H9 (cell line): ENCODE measurements at places on chromosomes 12 and 14. TPM values are rescaled to one million over a fixed set of nuclear protein-coding genes. Genes with fewer than 3 reads are reported as not detected.

ABHD4 gene
- 21.8 and 23.5 TPM in 2 replicates for total RNA-seq

SLC24A4 gene
- 0.22 and 0.24 TPM in 2 replicates for total RNA-seq

ADIPOR2 gene
- total RNA-seq = 44.2 and 45.3 TPM in 2 replicates

SLC10A1 gene
- not detected in 2 replicates for total RNA-seq

APOLD1 gene
- 0.48 and 0.70 TPM in 2 replicates for total RNA-seq

ANO2 gene
- total RNA-seq = 3.8 and 4.2 TPM in 2 replicates

IQSEC3 gene
- total RNA-seq = 0.50 and 0.55 TPM in 2 replicates

DNA sequence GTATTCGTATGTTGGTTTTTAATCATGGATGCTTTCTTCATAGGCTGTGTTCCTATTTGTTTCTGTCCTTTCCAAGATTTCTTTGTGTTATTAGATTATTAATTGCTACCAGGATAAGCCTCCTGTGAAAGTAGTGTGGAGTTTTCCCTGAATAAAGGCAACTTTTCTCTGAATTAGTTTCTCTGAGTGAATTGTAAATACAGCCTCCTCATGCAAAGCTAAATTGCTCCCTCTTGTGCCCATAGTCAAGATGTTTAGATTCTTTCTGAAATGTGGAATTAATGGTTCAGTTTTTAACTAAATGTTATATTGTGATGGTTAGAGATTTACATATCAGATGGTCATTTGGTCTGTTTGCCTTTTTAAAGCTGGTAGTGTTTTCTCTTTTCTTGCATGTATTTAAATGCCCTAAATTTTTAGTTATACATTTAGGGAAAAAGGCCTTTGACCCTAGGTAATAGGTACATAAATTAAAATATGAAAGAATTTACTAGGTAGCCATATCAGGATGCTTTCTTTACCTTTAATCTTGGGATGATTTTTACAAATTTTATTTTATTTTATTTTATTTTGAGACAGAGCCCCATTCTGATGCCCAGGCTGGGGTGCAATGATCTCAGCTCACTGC is 8.9 kb downstream of the APAF1 start:
- no peak overlapping the region for H3K4me3 ChIP-seq
- no peak overlapping the region for H3K27ac ChIP-seq
- DNase-seq = no peak
- no peaks in the 10 kb centered on the region for H3K27me3 ChIP-seq

- peaks cover 5% of the 10 kb centered on the region; the same call in 1 of the 2 replicates for H3K4me1 ChIP-seq
- H3K36me3 ChIP-seq = no peaks in the 10 kb centered on the region
- H3K27ac ChIP-seq = no peak overlapping the region
- DNase-seq = peak; percentile 73
These were observed 36.9 kb upstream of the SINHCAF start for GRCh38 chr12:31362759-31363415.

DNA sequence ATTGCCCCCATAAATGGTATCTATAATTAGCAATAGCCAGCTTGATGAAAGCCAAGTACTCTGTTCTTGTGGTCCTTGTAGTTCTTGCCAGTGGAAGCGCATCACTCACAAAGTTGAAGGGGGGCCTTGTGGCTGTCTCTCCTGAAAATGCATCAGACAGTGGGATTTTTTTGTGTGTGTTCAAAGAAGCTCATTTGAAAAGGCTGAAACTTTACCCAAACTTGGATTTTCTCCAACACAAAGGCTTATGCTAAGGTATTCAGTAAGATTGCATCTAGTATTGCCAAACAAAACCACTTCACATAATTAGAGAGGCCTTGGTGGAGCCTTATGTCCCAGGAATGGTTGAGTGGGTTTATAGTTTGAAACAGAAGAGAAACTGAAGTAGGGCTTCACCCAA is 216.7 kb upstream of the TMTC1 start:
- H3K27me3 ChIP-seq = no peaks in the 10 kb centered on the region
- no peak overlapping the region for H3K4me3 ChIP-seq
- DNase-seq = no peak
- H3K4me1 ChIP-seq = no peaks in the 10 kb centered on the region
- H3K27ac ChIP-seq = no peak overlapping the region
- H3K36me3 ChIP-seq = no peaks in the 10 kb centered on the region

DNA sequence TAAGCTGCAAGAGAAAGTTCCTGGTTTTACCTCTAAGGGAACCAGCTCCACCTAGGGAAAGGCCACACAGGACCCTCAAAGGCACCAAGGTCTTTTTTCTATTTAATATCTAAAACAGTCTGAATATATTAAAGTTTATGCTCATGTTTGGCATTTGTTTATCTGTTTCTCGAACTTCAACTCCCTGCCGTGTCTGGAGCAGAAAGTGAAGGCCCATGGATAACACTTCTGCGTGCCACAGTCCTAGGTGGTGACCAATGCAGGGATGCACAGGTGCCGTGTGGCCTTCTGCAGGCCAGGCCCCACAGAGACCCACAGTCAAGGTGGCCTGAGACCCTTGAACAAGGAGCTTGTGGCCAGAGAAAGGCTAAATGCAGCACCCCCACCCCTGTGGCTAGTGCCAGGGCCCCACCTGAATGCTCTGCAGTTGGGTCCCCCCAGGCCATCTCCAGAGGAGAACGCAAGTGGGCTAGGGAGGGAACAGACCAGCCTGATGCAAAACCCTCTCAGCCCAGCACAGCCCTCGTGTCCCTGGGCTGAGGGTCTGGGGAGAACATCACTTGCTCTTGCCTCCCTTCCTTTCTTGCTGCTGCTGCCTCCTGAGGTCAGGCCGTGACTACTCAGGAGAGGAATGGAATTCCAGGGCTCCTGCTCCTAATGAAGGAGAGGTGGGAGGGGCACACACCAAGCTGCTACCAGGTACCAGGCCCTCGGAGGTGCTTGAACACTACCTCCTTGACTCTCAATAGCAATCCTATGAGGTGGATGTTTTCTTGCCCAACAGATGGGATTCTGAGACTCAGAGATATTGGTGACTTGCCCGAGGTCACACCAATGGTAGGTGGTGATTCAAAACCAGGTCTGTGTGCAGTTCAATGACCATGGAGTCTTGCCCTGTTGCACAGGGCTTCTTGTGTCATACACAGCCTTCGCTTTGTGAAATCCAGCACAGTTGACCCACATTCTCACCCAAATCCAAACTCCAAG is 45.4 kb downstream of the PSMA6 start:
- H3K36me3 ChIP-seq = no peaks in the 10 kb centered on the region
- no peaks in the 10 kb centered on the region; the same call in 1 of the 2 replicates for H3K4me1 ChIP-seq
- H3K27ac ChIP-seq = no peak overlapping the region

- no peaks in the 10 kb centered on the region; the same call in 2 of the 3 replicates for H3K36me3 ChIP-seq
- no peak for DNase-seq
- H3K4me1 ChIP-seq = peaks cover 4% of the 10 kb centered on the region; the same call in 1 of the 2 replicates
- no peak overlapping the region for H3K4me3 ChIP-seq
- no peak overlapping the region for H3K27ac ChIP-seq
- H3K27me3 ChIP-seq = no peaks in the 10 kb centered on the region
These were observed 43.9 kb downstream of the CCDC88C start for GRCh38 chr14:91373591-91374254.

GRCh38 chr14:20973501-20973900 is 16.3 kb upstream of the METTL17 start:
- H3K27ac ChIP-seq = no peak overlapping the region
- DNase-seq = no peak
- H3K4me3 ChIP-seq = no peak overlapping the region
- H3K27me3 ChIP-seq = no peaks in the 10 kb centered on the region

- no peak overlapping the region for H3K4me3 ChIP-seq
- no peak for DNase-seq
- no peaks in the 10 kb centered on the region; the same call in 1 of the 2 replicates for H3K27me3 ChIP-seq
- H3K27ac ChIP-seq = no peak overlapping the region
- peaks cover 40% of the 10 kb centered on the region for H3K36me3 ChIP-seq
These were observed 6.3 kb upstream of the DICER1 start for GRCh38 chr14:95163666-95164065.

DNA sequence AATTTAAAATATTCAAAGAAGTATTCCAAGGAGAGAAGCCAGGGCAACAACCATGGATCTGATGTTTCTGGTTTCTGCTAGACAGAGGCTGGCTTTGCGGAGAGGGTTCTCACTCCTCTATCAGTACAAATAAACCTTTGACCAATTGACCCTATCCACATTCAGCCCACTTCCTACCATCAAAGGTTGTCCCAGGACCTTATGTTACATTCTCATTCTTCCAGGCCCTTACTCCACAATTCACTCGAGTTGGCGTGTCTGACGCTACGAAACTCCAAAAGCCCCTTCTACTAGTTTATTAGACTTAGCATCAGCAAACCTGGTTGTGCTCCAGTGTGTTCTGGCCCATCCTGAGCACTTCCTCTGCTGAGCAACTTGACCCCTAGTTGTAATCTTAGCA is 24.8 kb upstream of the RNASE12 start:
- no peaks in the 10 kb centered on the region for H3K4me1 ChIP-seq
- H3K36me3 ChIP-seq = no peaks in the 10 kb centered on the region; the same call in 2 of the 3 replicates
- DNase-seq = no peak
- no peaks in the 10 kb centered on the region for H3K27me3 ChIP-seq
- H3K27ac ChIP-seq = no peak overlapping the region
- no peak overlapping the region for H3K4me3 ChIP-seq

- no peaks in the 10 kb centered on the region for H3K4me1 ChIP-seq
- H3K4me3 ChIP-seq = no peak overlapping the region
- no peak for DNase-seq
- H3K27me3 ChIP-seq = no peaks in the 10 kb centered on the region
- peaks cover 76% of the 10 kb centered on the region for H3K36me3 ChIP-seq
These were observed 21.5 kb downstream of the ALDH6A1 start for GRCh38 chr14:74062809-74063150.

DNA sequence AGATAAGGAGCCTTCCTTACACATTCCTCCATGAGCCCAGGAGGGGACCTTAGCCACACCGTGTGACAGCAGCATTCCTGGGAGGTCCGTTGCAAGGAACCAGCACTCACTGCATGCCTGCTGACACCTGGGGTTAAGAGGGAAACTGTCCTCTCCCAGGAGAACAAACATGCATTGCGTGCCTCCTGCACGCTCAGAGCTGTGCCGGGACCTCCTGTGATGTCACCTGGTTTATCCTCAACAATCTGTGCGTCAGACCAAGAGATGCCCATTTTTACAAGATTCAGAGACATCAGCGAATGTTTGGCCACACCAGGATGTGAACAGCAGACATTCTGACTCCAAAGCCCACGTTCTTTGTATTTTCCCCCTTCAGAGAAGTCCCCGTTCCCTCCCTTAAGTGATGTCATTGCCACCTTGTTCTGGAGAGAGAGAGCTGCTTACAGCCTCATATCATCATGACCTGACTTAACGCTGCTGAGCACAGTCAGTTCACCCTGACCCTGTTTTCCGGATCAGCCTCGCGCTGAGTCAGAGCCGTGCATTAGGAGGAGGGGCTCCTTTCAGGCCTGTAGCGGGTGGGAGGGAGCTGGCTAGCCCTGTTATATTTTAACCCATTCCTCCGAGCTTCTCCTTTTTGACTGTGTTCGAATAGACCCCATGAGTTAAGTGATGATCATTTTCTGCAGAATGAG is 36.2 kb downstream of the TMEM120B start:
- H3K27me3 ChIP-seq = no peaks in the 10 kb centered on the region
- H3K4me3 ChIP-seq = no peak overlapping the region
- no peaks in the 10 kb centered on the region for H3K4me1 ChIP-seq
- no peak overlapping the region for H3K27ac ChIP-seq
- peak; percentile 50 for DNase-seq
- H3K36me3 ChIP-seq = peaks cover 46% of the 10 kb centered on the region

DNA sequence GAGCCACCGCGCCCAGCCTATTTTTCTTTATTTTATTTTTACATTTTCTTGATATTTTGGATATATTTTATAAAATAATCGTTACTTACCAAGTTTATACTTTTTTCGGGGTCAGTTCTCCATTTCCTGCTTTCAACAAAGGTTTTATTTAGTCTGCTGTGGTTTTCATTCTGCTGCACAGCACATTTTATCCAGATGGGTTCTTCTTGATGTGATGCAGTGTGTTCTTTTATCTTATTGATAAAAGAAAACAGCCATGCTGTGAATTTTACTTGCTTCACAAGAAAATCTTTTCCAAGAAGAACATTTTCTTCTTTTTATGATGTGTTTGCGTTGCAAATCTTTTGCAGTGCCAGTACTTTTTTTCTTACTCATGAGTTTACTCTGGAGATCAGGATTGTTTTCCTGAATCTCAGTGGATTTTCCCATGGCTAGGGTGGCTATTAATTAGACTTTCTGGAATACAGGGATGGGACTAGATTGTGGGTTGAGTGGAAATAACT is 192.5 kb downstream of the ADGRD1 start:
- H3K36me3 ChIP-seq = no peaks in the 10 kb centered on the region
- H3K27ac ChIP-seq = no peak overlapping the region
- no peak overlapping the region for H3K4me3 ChIP-seq
- no peak for DNase-seq
- H3K27me3 ChIP-seq = no peaks in the 10 kb centered on the region

GRCh38 chr12:54416687-54417603 is 2.1 kb downstream of the ITGA5 start:
- no peak overlapping the region for H3K4me3 ChIP-seq
- no peak for DNase-seq
- no peaks in the 10 kb centered on the region; the same call in 1 of the 2 replicates for H3K27me3 ChIP-seq
- H3K27ac ChIP-seq = no peak overlapping the region
- H3K4me1 ChIP-seq = peaks cover 5% of the 10 kb centered on the region; the same call in 1 of the 2 replicates

GRCh38 chr12:127191129-127191528 is 1075.8 kb upstream of the TMEM132C start:
- H3K27me3 ChIP-seq = no peaks in the 10 kb centered on the region
- no peaks in the 10 kb centered on the region; the same call in 2 of the 3 replicates for H3K36me3 ChIP-seq
- H3K4me1 ChIP-seq = no peaks in the 10 kb centered on the region
- no peak for DNase-seq
- no peak overlapping the region for H3K4me3 ChIP-seq

DNA sequence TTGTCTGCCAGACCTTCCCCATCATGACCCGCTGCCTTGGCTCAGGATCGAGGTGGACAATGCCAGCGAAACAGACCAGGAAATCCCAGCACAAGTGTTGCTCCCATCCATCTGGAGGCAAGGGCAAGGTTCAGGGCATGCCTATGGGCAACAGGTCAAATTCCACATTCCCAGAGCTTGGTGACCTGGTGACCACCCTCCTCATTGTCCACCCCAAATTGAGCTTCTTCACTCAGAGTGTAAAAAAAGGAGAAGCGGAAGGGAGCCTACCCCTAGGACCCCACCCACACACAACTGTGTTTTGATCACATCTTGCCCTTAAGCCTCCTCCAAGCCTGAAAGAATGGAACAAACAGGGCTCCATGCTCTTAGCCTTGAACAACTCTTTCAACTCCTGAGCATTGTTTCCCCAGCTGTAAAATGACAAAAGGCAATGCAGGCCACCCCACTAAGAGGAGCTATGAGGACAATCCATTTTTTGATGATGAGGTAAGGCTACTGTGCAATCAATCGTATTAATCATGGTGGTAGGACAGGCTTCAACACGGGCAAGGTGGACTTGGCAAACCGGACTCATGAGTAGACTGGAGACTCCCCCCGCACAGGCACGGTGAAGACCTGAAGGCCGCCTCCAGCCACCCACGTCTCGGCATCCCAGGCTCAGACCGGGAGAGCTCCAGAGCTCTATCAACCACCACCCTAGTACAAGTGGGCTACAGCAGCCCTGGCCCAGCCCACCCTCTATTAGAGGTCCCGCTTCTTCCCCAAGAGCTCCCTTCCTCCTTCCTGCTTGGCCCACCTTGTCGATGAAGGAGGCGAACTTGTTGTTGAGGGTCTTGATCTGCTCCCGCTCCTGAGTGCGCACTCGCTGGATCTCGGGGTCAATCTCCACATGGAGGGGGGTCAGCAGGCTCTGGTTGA is 866 bp downstream of the KRT79 start:
- H3K36me3 ChIP-seq = no peaks in the 10 kb centered on the region
- H3K4me1 ChIP-seq = no peaks in the 10 kb centered on the region
- H3K4me3 ChIP-seq = no peak overlapping the region
- no peak overlapping the region for H3K27ac ChIP-seq
- H3K27me3 ChIP-seq = no peaks in the 10 kb centered on the region
